Substantia nigra (tissue), 51 donors: ENCODE measurements at places on chromosomes 7 and 10.

GRCh38 chr7:95737828-95738505 is 34.4 kb upstream of the DYNC1I1 start:
- no peak for DNase-seq

- DNase-seq, result no peak
These were observed 267.1 kb upstream of the FZD8 start for GRCh38 chr10:35909121-35909720.

DNA sequence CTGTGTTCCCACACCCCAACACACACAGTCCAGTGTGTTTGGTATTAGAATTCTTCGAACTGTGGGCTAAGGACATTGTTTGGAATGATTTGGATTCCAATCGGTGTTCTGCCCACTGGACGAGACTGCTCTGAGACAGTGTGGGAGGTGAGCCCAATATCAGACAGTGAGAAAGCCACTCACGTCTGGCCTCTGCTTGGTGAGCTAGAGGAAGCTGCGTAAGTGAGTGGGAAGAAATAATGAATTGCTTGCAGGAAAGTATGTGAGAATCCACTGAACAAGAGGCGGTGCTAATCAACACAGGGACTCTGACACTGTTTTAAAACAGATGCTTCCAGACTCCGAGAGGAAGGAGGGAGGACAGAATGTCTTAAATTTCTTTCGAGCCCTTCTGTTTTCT is 675.0 kb upstream of the ANKRD30A start:
- no peak for DNase-seq

DNA sequence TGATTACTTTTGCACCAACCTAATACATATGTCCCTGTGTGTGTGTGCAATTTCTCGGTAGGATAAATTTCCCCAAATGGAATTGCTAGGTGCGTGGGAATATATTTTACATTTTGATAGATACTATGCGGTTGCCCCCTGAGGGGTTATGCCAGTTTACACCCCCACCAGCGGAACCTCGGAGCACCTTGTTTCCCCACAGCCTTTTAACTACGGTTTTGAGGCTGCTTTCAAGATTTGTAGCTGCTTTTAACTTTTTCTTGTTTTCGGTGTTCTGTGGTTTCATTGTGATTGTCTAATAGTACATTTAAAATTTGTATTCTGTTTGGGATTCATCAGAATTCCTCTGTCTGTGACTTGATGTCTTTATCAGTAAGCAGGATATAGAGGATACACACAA is 22.0 kb downstream of the PROSER2 start:
- no peak for DNase-seq

- no peak for DNase-seq
These were observed 2.0 kb downstream of the CALY start for GRCh38 chr10:133334503-133335245.

- DNase-seq, result no peak
These were observed 27.6 kb upstream of the OPTN start for GRCh38 chr10:13072339-13072738.

DNA sequence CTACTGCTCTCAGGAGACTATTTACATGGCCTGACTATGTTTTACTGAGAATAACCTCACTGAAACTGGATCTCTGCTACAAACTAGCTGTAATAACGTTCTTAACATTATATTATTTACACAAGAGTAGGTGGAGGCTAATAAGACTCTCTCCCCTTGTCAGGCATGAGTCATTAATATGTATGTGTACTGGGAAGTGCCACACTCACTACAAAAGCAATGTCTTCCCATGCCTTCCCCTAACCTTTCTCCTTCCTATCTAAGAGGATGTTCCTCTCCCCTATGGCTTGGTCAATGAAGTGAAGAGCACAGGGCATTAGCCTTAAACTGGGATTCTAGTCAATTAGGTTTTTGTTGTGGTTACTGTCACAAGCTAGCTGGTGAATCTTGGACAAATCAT is 147.9 kb downstream of the DGKB start:
- no peak for DNase-seq

DNA sequence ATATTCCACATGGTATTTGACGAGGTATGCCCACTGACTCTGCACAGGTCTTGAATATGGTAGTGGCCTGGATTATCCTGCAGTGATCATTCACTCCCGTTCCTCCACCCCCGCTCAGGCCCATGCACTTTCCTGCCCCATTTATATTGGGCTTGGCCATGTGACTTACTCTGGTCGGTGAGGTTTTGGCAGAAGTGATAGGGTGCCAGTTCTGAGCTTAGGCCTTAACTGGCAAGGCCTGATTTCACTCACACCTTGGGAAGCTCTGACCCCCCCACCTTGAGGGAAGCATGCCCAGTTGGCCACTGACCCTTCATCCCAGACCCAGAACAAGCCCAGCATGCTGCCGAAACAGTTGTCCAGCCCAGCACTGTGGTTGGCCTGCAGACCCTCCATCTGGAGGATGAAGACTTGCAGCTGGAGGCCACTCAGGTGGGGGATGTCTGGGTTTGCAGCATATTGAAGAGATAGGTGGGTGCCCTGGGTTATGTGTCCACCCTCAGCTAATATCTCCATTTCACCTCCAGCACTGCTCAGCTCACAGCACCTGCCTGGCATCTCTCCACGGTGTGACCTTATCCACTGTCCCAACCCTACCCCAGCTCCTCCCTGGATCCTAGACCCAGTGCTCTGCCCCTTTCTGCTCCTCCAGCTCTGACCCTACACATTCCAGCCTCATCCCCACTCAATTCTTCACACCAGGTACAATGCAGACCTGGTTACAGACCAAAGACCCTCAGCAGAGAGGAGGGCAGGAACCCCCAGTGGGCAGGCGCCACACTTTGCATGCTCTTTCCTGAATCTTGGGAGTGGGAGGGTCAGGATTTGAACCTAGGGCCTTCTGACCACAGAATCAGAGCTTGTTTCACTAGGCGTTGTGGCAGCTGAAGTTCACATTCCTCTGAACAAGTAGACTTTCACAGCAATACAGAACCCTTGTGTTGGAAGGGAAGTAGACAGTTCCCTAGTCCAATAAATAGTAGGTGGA is 138.1 kb upstream of the CHST15 start:
- no peak for DNase-seq

DNA sequence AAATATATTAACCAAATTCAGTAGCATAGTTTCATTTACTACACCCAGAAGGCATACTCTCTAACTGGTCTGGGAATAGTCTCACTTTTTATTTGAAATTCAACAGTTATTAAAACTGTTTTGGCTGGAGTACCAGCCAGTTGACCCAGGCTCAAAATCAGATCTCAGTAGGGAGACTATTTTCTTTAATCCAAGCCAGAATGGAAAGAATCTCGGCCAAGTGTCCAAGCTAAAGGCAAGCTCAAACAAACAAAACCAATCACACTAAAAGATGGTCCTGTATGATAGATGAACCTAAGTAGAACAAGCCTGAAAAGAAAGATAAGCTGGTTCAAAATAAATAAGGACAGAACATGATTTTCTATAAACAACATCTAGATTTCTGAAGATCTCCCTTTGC is 259.6 kb upstream of the POM121L12 start:
- no peak for DNase-seq

GRCh38 chr7:106731646-106732444 is 70.9 kb upstream of the CCDC71L start:
- DNase-seq, result no peak

DNA sequence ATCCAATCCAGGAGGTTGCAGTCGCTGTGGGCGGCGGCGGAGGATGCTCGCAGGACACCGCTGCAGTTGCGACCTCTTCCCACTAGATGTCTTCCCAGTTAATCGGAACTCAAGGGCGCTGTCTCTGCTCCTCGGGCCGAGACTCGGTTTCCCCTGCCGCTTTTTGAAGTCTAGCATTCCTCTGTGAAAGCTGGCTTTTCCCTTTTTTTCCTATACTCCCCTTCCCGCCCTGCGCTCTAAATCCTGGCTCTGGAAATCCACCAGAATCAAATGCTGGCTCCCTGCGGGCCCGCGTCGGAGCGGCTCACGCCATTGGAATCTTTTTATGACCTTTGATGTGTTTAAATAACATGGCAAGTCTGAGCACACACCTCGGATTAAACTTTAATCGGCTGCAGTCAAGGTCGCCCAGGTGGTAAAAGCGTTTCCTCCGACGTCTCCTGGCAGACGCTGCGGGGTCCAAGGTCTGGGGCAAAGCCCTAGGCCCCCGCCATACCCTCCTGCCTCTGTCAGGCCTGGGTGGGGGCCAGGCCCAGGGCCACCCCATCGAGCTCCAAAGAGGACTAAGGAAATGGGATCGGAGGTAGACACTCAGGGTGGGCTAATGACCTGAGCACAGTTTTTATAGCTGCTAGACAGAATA is 10.7 kb upstream of the HOXA13 start:
- DNase-seq, result no peak

GRCh38 chr7:86202833-86203232 is 440.9 kb upstream of the GRM3 start:
- DNase-seq, result no peak

- DNase-seq, result no peak
These were observed 23.3 kb upstream of the HSPA12A start for GRCh38 chr10:116765648-116766081.

- DNase-seq, result no peak
These were observed 159.3 kb upstream of the GALNT17 start for GRCh38 chr7:70972693-70973092.

- no peak for DNase-seq
These were observed 143.2 kb upstream of the RET start for GRCh38 chr10:42933448-42934340.

- no peak for DNase-seq
These were observed 168.7 kb downstream of the SND1 start for GRCh38 chr7:127820732-127821085.

DNA sequence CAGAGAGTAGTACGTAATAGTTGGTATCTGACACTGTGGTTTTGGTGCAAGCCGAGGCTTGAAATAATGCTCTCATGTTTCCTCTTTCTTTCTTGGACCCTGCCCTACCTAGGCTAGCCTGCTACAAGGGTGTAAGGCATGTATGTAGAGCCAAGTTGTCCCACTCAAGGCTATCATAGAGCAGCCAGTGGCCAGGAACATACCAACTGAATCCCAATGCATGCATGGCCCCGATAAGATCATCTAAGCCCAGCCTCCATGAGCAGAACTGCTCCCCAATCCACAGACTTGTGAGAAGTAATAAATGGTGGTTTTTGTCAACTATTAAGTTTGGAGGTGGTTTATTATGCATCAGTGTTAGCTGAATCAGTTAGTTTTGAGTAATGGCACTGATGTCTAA is 250.2 kb downstream of the SH2D4B start:
- no peak for DNase-seq

DNA sequence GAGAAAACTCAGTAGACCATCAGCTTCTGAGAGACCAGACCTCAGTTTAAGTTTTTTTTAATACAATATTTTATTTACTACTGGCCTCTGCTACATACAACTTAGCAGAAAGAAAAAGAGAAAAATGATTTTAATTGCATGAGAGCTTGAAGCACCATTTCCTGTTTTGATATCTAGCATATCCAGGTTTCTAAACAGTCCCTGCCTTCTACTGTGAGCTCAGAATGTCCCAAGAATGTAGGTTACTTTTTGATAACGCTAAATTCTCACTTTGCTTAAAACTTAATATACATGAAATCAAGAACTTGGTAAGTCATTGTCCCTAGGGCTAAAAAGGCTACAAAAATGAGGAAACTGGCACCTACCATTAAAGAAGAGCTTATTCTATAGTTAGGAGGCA is 7.0 kb downstream of the TMEM243 start:
- DNase-seq, result no peak

- no peak for DNase-seq
These were observed 101.1 kb downstream of the MAGI2 start for GRCh38 chr7:79352323-79352722.

- DNase-seq, result no peak
These were observed 683.7 kb upstream of the NRP1 start for GRCh38 chr10:34018129-34018528.

GRCh38 chr10:60044971-60045370 is 138.6 kb upstream of the CCDC6 start:
- DNase-seq, result no peak

DNA sequence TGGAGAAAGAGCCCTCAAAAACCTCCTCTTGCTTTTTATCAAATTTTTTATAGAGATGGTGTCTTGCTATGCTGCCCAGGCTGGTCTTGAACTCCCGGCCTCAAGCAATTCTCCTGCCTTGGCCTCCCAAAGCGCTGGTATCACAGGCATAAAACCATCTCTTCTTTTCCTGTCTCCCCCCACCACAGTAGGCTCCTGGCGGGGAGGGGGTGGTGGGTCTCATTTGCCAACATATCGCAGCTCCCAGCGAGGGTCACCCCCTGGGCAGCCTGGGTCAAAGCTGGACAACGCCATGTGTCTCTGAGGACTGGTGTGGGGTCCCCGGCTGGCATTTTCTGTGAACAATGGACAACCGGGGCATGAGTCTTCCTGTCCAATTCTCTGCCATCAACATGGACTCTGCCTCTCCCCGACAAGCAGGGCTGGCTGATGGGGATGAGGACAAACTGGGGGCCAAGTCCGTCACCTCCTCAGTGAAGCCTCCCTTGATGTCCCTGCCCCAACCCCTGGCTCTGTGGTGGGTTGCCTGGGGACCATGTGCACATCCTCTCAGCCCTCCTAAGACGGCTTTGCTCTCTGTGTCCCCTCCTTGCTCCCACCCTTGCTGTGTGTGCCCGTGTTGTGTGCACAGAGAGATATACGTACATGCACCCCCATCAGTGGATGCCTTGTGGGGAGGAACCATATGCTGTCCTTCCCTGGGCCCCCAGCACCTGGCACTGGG is 86.4 kb upstream of the GNA12 start:
- no peak for DNase-seq

DNA sequence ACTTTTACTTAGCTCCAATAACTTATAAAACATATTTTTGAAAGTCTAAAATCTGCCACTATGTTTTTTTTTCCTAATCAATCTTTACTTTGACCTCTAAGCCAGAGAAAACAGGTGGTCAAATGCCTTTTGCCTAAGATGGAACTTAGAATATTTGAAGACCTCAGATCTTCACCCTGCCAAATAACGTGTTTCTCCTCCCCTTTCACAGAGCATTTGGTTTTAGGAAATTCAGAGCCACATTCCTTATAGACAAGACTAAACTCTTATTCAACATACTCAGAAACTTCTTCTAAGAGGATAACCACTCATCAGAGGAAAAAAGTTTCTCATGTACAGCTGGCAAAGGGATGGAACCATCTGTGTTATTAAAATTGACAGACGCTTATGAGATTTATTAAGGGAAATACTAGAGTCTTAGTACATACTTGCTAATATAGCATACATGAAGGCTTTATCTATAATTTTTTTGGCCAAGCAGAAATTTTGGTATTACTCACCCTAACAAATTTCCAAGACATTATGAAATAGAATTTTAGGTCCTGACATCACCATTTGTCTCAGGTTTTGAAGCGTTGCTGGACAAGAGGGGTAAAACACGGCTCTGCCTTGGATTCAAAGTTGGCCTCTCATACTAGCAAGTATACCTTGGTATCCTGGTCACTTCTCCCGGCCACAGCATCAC is 2.6 kb upstream of the EGFR start:
- no peak for DNase-seq

- DNase-seq, result no peak
These were observed 107.8 kb upstream of the PPP1R3A start for GRCh38 chr7:114026486-114027089.

GRCh38 chr10:45001381-45002148 is 842 bp downstream of the ZNF22 start:
- no peak for DNase-seq
